ENCODE measurements at places on chromosomes 2 and 18. TPM values are rescaled to one million over a fixed set of nuclear protein-coding genes. Genes with fewer than 3 reads are reported as not detected.
A peak's percentile ranks its signal among the peaks of the same experiment; 100 is the strongest.

Gene MC5R
- total RNA-seq = not detected

Gene EGR4
- total RNA-seq = 0.69 TPM

Gene VSNL1
- total RNA-seq = not detected

Gene REEP1
- total RNA-seq = not detected

Gene MTCL1
- 0.20 TPM for total RNA-seq

Gene INPP1
- 8.2 TPM for total RNA-seq

Gene NT5C1B
- not detected for total RNA-seq

Gene RAX
- total RNA-seq = not detected

Gene IL1R2
- 1.8 TPM for total RNA-seq

Gene SCYGR2
- not detected for total RNA-seq

Gene CDK15
- total RNA-seq = not detected

Gene CPLX4
- not detected for total RNA-seq

Gene TP53I3
- total RNA-seq = 1.5 TPM

Gene SULT1C3
- not detected for total RNA-seq

GRCh38 chr2:54691445-54692135, 31.9 kb upstream of the EML6 start:
- H3K4me1 ChIP-seq = no peaks in the 10 kb centered on the region
- no peak overlapping the region for H3K27ac ChIP-seq
- H3K36me3 ChIP-seq = no peaks in the 10 kb centered on the region
- peaks cover 2% of the 10 kb centered on the region for H3K27me3 ChIP-seq
- DNase-seq = no peak
- no peak overlapping the region for H3K4me3 ChIP-seq

- H3K27ac ChIP-seq = no peak overlapping the region
- H3K4me1 ChIP-seq = no peaks in the 10 kb centered on the region
- no peaks in the 10 kb centered on the region for H3K27me3 ChIP-seq
- no peaks in the 10 kb centered on the region for H3K36me3 ChIP-seq
- no peak for DNase-seq
These were observed 69.4 kb downstream of the MYO3B start for GRCh38 chr2:170247333-170247732.

DNA sequence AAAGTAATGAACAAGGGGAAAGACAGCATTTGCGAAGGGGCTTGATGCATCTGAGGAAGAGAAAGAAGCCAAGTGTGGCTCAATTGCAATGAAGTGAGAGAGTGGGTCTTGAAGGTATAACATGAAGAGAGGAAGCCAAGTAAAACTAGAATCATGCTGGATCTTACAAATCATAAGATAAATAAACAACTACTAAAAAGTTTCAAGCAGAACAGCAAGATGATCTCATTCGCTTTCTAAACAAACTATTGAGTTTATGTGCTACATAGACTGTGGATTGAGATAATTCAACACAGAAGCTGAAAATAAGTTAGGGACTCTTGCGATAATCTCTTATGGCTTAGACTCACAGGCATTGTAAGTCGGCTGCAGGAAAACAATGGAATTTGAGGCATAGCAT, 1310.5 kb upstream of the NRXN1 start:
- H3K4me3 ChIP-seq = no peak overlapping the region
- no peaks in the 10 kb centered on the region for H3K27me3 ChIP-seq
- no peak overlapping the region for H3K27ac ChIP-seq
- DNase-seq = no peak
- H3K4me1 ChIP-seq = no peaks in the 10 kb centered on the region
- no peaks in the 10 kb centered on the region for H3K36me3 ChIP-seq

- H3K4me3 ChIP-seq = no peak overlapping the region
- H3K4me1 ChIP-seq = peaks cover 7% of the 10 kb centered on the region
- no peaks in the 10 kb centered on the region for H3K27me3 ChIP-seq
- no peak for DNase-seq
These were observed 56.3 kb downstream of the TLK1 start for GRCh38 chr2:171104379-171104778.

DNA sequence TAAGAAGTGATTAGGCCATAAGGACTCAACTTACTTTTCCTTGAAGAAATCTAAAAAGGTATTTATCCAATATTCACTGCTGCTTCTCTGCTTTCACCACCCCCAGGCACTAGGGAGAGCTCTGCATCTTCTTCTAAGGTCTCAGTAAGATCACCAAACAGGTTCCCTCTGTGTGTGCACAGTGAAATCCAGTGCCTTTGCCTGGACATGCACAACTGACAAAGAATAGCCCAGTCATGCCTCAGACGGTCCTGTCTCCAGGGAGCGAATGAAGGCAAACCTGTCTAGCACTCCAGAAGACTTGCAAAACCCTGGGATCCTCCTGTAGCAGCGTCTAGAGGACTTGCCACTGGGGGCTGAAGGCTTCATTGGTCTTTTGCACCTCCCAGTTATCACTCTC, 344.5 kb upstream of the LRATD1 start:
- H3K27me3 ChIP-seq = no peaks in the 10 kb centered on the region
- H3K27ac ChIP-seq = no peak overlapping the region
- no peak overlapping the region for H3K4me3 ChIP-seq

DNA sequence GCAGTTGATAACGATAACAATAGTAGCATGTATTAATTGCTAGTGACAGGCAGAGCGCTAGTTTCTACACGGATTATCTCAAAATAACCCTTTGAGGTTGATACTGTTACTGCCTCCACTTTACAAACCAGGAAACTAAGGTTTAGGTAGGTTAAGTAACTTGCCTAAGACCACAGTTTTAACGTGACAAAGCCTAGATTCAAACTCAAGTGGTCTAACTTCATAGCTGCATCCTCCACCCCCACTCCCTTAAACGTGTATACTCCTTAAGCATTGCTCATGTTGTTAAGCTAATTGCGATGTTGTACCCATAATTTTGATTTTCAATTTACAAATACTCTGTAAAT, 1.2 kb downstream of the ME2 start:
- H3K4me1 ChIP-seq = peaks cover 19% of the 10 kb centered on the region
- no peaks in the 10 kb centered on the region for H3K36me3 ChIP-seq
- no peak for DNase-seq
- peaks cover 3% of the 10 kb centered on the region for H3K27me3 ChIP-seq
- peak overlapping the region; percentile 96 for H3K27ac ChIP-seq

GRCh38 chr2:237674731-237675276, 47.4 kb downstream of the LRRFIP1 start:
- no peaks in the 10 kb centered on the region for H3K27me3 ChIP-seq
- no peaks in the 10 kb centered on the region for H3K36me3 ChIP-seq
- peak; percentile 82 for DNase-seq
- H3K4me3 ChIP-seq = peak overlapping the region; percentile 81
- H3K27ac ChIP-seq = peak overlapping the region; percentile 97
- peaks cover 32% of the 10 kb centered on the region for H3K4me1 ChIP-seq

DNA sequence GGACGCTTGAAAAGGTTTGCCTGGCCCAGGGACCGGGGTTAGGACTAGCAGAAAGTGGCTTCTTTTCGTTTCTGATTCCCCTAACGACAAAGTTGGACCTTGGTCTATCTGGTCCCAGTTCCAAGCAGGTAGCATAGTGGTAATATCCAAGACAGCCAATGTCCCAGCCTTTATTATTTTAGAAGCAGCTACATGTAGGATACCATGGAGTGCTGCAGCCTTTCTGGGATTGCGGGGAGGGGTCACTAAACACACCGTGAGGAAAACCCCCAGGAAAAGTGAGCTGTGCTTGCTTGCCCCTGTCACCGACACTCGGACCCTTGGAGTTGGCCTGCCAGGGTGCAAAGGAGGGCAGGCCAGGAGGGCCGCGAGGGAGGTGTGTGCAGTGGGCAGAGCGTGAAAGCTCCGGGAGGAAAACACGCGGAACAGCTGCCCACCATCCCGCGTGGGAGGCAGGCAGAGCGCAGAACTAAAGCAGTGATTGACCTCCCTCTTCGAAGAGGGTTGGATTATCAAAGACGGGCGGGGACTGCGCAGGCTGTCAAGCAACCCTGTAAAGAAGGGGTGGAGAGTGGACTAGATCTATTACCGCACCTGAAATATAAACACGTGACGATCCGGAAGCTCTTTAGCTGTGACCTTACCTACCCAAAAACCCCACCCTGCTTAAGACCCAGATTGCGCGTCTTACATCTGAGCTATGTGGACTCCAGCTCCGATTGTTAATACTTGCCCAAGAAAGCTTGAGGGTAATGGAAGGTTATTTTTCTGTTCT, 624 bp upstream of the MAP4K3 start:
- peaks cover 18% of the 10 kb centered on the region for H3K4me1 ChIP-seq
- no peaks in the 10 kb centered on the region for H3K27me3 ChIP-seq
- no peaks in the 10 kb centered on the region for H3K36me3 ChIP-seq
- peak overlapping the region; percentile 86 for H3K4me3 ChIP-seq

GRCh38 chr18:70337139-70337972, 48.5 kb downstream of the SOCS6 start:
- no peaks in the 10 kb centered on the region for H3K4me1 ChIP-seq
- H3K27ac ChIP-seq = no peak overlapping the region
- H3K4me3 ChIP-seq = no peak overlapping the region
- DNase-seq = no peak
- no peaks in the 10 kb centered on the region for H3K36me3 ChIP-seq

DNA sequence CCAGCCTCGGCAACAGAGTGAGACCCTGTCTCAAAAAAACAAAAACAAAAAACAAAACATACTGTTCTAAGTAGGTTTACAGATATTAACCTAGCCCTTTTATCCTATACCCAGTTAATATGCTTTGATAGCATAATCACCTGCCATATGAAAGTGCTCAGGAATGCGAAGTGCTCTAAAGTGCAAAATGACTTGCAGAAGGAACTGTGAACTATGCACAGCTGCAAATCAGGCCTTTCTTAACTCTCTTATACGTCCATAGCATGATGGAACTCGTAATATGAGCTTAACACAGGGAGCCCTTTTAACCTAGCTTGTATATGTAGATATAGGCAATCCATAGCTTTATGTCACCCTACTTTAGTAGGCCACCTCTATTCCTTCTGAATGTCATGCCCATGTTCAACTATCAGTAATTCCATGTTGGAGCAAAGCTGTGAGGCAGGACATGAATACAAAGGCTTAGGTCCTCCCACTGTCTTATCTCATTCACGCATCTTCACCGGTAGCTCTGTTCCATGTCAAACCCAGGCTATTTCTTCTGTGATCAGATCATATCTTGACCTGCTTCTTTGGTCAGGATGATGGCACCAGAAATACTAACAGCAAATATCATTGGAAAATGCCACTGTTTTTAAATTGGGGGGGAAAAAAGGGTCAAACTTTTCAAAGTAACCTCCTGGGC, 72.9 kb downstream of the PRPF40A start:
- H3K4me1 ChIP-seq = no peaks in the 10 kb centered on the region
- H3K36me3 ChIP-seq = no peaks in the 10 kb centered on the region
- no peak overlapping the region for H3K4me3 ChIP-seq
- H3K27me3 ChIP-seq = no peaks in the 10 kb centered on the region
- no peak for DNase-seq

- H3K27me3 ChIP-seq = no peaks in the 10 kb centered on the region
- H3K4me1 ChIP-seq = no peaks in the 10 kb centered on the region
- no peak for DNase-seq
- no peaks in the 10 kb centered on the region for H3K36me3 ChIP-seq
- H3K4me3 ChIP-seq = no peak overlapping the region
- no peak overlapping the region for H3K27ac ChIP-seq
These were observed 166.7 kb upstream of the ZNF521 start for GRCh38 chr18:25518716-25519053.

GRCh38 chr2:15145046-15145817, 415.9 kb downstream of the NBAS start:
- H3K4me3 ChIP-seq = no peak overlapping the region
- no peak overlapping the region for H3K27ac ChIP-seq
- peaks cover 6% of the 10 kb centered on the region for H3K4me1 ChIP-seq

DNA sequence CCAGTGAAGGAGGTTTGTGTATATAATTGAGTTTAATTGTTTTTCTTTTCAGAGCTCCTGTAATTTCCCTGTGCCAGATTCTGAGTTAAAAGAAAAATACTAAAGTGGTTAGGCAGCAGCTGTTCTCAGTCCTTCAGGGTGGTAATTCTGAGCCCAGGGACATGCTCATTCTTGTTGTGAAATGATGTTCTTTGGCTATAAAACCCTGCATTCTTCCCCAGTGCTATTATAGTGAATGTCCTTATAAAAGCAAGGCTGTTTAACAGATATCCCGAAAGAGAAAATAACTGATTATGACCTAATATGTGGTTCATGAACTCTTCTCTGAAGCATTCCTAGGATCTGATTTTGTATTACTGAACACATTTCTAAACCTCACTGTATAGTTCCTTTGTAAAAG, 34.0 kb downstream of the ADAM23 start:
- no peaks in the 10 kb centered on the region for H3K4me1 ChIP-seq
- no peak overlapping the region for H3K27ac ChIP-seq
- no peaks in the 10 kb centered on the region for H3K36me3 ChIP-seq
- H3K4me3 ChIP-seq = no peak overlapping the region

- H3K4me3 ChIP-seq = no peak overlapping the region
- DNase-seq = no peak
- H3K27ac ChIP-seq = no peak overlapping the region
- no peaks in the 10 kb centered on the region for H3K27me3 ChIP-seq
- H3K36me3 ChIP-seq = no peaks in the 10 kb centered on the region
These were observed 74.8 kb upstream of the ST6GAL2 start for GRCh38 chr2:106960683-106961161.

DNA sequence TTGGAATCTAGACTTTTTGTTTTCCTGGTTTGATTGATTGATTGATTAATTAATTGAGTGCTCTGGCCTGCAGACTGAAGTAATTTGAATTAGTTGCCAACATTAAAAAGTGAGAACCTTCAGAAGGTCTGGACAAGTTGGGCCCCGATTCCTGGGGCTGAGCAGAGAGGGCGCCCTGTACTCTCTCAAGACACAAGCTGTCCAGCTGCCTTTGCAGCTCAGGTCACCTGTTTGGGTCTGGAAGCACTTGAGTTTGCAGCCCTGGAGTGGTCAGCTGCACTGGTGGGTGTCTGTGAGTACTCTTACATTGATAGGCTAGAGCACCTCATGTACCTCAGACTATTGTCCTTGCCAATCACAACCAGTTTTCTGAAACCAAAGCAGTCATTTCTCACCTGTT, 22.7 kb upstream of the CELF4 start:
- H3K4me3 ChIP-seq = no peak overlapping the region
- no peaks in the 10 kb centered on the region for H3K27me3 ChIP-seq
- no peaks in the 10 kb centered on the region for H3K4me1 ChIP-seq
- H3K27ac ChIP-seq = no peak overlapping the region
- H3K36me3 ChIP-seq = no peaks in the 10 kb centered on the region

DNA sequence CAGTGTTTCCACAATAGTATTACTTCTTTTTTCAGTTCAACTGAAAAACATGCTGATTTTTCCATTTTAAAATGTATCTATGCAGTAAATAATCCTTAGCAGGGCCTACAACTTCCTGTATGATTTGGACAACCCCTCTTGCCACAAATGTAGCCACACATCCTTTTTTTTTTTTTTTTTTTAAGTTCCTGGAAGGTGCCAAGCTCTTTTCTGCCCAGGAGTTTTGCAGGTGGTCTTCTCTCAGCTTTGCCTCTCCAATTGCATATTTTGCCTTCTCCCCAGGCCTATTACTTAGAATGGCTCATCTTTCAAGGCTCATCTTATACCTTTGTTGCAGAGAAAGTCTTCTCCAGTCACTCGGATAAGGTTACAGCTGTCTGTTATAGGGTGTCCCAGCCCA, 11.6 kb downstream of the KLHL14 start:
- H3K27me3 ChIP-seq = no peaks in the 10 kb centered on the region
- no peak for DNase-seq
- no peaks in the 10 kb centered on the region for H3K36me3 ChIP-seq
- H3K4me1 ChIP-seq = no peaks in the 10 kb centered on the region
- H3K27ac ChIP-seq = no peak overlapping the region

- H3K4me3 ChIP-seq = no peak overlapping the region
- no peaks in the 10 kb centered on the region for H3K4me1 ChIP-seq
- H3K27me3 ChIP-seq = peaks cover 2% of the 10 kb centered on the region
- peaks cover 21% of the 10 kb centered on the region for H3K36me3 ChIP-seq
- DNase-seq = no peak
These were observed 11.5 kb downstream of the COPS9 start for GRCh38 chr2:240124651-240125030.

Data from CD4-positive, CD25-positive, alpha-beta regulatory T cell (primary cell).